ENCODE measurements at places on chromosomes 1 and 21.

DNA sequence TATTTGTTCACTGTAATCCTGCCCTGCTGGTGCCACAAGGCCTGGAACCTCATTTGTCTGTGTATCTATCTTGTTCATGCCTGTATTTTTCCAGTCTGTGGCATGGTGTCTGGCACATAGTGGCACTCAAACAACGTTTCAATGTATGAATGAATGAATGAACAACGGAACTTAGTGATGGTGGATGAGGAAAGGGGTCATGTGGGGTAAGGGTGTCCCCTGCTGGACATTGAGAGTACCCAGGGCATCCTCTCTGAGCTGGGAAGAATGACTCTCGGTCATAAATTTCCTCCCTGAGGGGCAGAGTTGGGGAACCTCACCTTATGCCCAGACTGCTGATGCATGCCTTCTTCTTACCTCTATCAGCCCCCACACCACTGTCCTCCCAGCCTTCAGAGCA, 18.9 kb upstream of the ZNF683 start:
- DNase-seq: peak; percentile 71

DNA sequence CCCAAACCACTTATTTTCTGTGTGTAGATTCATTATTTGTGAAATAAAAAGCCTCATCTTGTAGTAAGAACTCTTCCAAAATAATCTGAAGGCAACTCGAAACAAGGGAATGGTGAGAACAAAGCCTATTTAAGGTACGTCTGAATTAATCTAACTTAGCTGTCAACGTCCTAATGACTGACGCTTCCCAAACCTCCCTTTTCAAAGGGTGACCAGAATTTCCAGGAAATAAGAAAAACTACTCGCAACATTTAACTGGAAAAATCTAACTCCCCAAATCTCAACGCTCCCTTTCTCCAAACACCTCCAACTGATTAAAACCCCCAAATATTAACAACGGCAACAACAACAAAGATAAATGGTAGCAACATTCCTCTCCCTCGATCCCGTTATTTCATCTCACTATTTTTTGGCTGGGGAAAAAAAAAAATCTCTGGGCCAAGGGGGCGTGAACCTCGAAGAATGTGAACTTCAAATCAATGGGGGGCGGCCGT, 693 bp downstream of the SRSF10 start:
- DNase-seq: no peak

DNA sequence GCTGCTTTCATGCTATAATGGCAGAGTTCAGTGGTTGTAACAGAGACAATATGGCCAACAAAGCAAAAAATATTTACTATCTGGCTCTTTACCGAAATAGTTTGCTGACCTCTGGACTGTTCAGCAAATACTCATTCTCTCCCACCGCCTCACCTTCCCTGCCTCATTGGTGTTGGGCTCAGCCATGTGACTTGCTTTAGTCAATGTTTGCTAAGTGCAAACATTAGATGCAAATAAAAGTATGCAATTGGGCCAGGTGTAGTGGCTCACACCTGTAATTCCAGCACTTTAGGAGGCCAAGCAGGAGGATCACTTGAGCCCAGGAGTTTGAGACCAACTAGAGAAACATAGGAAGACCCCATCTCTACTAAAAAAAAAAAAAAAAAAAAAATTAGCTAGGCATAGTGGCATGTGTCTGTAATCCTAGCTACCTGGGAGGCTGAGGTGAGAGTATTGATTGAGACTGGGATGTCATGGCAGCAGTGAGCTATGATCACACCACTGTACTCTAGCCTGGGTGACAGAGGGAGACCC, 55.1 kb downstream of the RPL5 start:
- DNase-seq: no peak

DNA sequence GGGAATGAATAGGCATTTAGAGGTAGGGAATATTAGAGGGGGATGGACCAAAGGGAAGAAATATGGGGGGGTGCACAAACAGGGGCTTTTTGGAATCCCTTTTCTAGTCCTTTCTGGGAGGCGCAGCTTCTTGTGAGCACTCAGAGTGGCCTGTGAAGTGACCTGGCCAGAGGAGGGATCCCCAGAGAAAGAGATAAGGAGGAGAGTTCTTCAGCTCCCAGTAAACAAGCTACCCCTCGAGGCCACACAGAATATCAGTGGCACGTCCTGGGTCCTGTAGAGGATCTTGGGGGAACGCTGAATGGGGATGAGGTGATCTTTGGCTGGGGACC, 19.4 kb downstream of the VANGL2 start:
- no peak for DNase-seq

DNA sequence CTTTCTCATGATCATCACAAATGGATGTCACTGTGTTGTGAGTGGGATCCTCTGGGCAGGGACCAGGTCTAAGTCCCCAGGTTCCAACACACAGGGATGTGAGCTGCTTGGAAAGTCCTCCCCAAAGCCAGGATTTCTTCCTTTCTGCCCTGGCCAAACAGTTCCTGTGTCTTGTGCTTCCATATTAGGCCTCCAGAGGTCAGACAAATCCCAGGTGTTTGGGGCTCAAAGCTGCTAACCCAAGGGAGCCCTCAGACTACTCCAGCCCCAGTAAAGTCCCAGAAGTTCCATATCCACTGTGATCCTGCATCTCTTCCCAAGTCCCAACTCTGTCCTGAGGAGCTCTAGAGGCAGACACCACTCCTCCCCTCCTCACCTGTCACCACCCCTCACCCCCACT, 27.7 kb upstream of the MAGOH start:
- DNase-seq: peak; percentile 15

DNA sequence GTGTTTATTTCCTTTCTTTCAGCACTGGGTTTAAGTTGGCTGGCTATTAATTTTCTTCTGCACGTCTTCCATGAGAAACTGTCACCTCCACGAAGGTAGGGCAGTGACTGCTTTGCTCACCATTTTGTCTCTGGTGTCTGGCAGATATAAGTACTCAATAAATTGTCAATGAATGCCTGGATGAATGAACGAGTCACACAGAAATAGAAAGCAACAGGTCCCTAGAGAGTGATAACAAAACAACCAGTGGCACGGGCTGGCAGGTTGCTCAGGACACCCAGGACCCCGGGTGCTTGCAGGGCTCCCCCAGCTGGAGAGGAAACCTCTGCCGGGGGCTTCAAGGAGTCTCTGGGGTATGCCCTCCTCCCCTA, 3.2 kb upstream of the MYOC start:
- DNase-seq: no peak

- no peak for DNase-seq
These were observed 60.8 kb downstream of the LRRN2 start for GRCh38 chr1:204624631-204625216.

DNA sequence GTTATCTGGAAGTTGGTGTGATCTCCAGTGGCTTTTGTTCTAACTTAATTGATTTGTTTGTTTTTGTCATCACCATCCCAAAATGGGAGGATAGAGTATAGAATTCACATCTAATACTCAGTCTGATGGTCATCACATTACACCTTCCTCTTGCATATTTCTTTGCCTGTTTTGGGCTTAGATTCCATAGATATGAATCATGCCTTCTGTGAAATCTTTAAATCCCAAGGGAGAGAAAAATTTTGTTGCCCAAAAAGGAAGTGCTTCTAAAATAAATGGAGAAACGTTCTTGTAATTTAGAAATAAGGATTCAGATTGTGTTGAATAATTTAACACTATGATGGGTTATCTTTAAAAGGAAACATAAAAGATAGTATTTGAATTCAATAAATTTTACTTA, 446.0 kb upstream of the LRRC7 start:
- peak; percentile 2 for DNase-seq

- peak; percentile 78 for DNase-seq
These were observed 78.1 kb downstream of the IER5 start for GRCh38 chr1:181166377-181167196.

DNA sequence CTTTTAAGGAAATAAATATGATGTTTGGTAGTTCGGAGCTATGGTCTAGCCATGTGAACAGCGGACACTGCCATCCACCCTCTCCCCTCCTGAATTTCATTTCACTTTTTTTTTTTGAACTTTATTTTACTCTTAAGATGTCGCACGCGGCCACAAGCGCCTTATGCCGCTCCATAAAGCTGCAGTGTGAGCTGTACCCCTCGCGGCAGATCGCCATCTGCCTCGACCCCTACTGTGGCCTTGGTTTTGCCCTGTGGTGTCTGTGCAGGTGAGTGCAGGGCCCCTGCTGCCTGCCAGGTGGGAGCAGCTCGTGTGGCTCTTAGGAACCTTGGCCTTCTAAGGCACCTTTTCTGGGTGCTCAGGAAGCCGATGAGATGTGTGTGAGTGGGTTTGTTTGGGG, 48.1 kb downstream of the S100B start:
- DNase-seq: no peak

- DNase-seq: no peak
These were observed 330.2 kb upstream of the FMN2 start for GRCh38 chr1:239761509-239761908.

DNA sequence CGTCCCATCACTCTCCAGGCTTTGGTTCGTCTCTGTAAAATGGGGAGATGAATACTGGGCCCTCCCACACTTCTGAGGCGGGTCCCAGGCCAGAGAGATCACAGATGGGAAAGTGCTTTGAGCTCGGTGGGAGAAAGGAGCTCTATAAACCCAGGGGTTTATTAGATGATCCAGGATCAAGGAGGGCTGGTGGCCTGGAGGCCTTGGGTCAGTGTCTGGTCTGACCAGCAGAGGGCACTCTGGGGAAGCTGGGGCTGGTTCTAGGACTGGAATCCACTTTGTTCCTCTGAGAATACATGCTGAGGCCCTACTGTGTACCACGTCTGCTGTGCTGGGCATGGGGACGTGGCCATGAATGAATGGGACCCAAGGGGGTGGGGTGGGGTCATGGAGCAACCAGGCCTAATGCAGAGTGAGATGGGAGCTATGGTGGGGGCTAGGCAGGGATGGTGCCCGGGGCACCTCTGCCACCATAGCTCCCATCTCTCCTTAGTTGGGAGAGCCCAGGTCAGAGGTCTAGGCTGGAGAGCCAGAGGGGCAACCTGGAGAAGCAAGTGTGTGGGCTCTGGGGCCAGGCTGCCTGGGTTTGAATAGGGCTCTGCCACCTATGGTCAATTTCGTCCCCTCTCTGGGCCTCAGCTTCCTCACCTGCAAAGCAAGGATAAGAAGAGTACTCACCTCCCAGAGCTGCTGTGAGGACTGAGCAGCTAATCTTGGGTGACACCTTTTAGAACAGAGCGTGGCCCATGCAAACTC, 9.0 kb upstream of the FAM131C start:
- DNase-seq: peak; percentile 64

DNA sequence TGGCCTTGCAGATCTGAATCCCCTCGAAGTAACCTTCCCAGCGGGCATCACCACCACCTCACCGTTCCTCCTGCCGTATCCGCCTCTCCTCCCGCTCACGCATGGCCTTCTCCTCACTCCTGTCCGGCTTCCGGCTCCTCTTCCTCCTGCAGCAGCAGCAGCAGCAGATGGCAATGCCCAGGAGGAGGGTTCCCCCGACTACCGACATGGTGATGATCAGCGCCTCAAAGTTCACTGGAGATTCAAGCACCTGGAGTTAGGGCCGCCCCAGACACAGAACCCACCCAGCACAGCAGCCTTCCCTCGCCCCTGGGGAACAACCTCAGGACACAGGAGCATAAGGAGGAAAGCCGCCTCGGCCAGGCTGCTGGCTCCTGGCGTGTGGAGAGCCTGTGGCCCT, 17.4 kb downstream of the PTTG1IP start:
- DNase-seq: no peak

DNA sequence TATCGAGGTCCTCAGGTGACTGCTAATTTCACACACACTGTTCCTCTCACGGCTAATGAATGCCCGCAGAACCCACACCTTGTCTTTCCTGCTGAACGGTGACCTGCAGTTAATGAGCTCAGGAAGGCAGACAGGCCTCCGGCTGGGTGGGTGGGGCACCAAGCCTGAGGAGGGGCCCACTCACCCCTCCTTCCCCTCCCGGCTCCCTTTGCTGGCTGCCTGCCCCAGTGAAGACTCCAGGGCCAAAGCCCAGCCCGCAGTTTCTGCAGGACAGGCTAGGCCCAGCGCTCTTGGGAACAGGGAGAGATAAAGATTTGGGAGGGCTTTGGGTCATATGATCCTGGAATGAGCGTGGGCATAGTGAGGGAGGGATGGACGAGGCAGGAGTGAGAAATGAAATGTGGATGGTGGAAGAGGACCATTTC, 26.4 kb downstream of the FOXO6 start:
- DNase-seq: peak; percentile 38

DNA sequence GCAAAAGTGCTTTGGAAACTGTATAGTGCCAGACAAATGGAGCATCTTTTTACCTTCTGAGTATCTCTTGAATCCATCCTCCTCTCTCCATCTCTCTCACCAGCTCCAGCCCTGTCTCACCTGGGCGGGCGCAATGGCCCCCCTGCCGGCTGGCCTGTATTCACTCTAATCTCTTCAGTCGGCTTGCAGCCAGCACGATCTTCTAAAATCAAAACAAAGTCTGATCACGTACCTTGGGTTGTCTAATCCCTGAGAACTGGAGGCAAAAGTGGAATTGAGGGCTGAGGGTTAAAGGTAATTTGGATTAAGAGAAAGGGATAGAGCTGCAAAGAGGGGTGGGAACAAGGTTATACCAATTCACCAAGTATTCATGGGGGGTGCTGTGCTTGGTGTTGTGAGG, 46.0 kb upstream of the LRRN2 start:
- no peak for DNase-seq

Measured in EL (cell line).